ENCODE measurements at places on chromosomes 13 and 19.

GRCh38 chr13:24670174-24670573, 10.0 kb upstream of the ATP12A start:
- no peak for DNase-seq

GRCh38 chr19:35563207-35563829, at the start of gene ATP4A:
TSS of gene ATP4A (minus strand) at chr19:35563658. CDS start at chr19:35563629, 29 bp downstream.
- no peak for DNase-seq

DNA sequence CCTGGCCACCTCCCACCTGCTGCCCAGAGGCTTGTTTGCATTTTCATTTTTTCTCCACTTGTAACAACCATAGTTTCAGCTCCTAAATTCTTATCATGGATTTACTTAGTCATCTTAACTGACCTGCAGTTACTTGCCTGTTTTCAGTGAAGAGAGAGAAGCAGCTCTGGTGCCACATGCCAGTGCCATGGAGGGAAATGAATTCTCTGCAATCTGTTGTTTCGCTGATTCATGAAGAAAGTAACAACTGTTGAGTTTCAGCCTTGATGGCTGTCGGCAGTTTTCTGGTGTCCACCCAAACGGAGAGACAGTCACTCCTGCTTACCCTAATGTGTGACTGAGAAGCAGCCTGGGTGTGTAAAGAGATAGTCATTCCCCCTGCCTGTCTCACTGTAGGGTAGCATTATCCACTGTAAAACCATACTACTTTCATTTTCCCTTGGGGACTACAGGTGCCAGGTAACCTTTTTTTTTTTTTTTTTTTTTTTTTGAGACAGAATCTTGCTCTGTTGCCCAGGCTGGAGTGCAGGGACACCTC, 116.1 kb downstream of the DNAJC3 start:
- DNase-seq, result no peak

GRCh38 chr13:24272452-24273161, 36.8 kb upstream of the C1QTNF9 start:
- no peak for DNase-seq

DNA sequence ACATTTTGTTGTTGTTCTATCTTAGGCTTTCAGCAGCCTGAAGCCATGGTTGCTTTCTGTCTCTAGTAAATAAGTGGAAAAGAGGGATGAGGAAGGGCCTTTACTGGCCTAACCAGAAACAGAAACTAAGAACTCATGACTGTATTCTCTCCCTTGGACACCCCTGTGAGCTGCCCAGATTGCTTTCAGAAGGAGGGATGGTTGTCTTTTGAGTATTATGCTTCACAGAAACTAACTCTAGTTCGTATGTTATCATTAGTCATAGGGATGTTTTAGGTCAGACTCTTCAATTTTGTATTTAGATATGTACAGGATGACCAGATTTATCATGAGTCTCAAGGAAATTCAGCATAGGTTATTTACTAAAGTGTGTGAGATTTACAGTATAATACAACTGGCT, 17.5 kb downstream of the BORA start:
- DNase-seq, result no peak

GRCh38 chr13:109945206-109945960, 159.0 kb upstream of the IRS2 start:
- DNase-seq, result no peak

DNA sequence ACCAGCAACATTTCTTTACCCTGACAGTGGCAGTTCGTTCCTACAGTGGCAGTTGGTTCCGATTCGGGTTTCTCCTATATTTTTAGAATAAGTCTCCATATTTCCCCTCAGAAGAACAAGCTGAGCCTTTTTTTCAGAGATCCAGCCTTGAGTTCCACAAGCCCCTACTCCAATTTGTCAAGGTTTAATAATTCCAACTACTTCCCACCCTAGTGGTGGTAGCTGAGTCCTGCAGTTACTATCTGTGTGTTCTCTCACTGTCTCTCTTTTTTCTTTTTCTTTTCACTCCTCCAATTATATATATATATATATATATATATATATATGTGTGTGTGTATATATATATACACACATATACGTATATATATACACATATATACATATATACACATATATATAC, 1347.3 kb downstream of the PCDH9 start:
- no peak for DNase-seq

GRCh38 chr13:28379371-28380083, 115.4 kb downstream of the FLT1 start:
- no peak for DNase-seq

DNA sequence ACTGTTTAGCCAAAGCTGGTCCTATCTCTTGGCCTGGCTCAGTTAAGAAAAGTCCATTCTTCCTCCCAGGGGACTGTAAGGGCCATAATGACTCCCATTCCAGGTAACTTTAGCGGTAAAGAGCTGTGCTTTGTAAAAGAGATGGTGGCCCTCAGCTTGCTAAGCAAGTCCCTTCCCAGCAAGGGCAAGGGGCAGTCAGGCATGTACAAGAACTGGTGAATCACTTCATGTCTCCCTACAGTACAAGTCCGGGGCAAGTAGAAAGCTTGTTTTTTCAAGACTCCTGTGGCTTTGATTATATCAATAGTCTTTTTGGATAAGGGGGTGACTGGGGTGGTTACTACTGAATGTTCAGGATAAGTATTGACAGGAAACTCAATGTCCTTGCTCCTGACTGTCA, 88.9 kb downstream of the SLC25A15 start:
- DNase-seq, result no peak

GRCh38 chr19:23855676-23856075, 59.0 kb upstream of the ZNF726 start:
- DNase-seq, result no peak

- DNase-seq, result no peak
These were observed 28.6 kb downstream of the PAK4 start for GRCh38 chr19:39154100-39154628.

DNA sequence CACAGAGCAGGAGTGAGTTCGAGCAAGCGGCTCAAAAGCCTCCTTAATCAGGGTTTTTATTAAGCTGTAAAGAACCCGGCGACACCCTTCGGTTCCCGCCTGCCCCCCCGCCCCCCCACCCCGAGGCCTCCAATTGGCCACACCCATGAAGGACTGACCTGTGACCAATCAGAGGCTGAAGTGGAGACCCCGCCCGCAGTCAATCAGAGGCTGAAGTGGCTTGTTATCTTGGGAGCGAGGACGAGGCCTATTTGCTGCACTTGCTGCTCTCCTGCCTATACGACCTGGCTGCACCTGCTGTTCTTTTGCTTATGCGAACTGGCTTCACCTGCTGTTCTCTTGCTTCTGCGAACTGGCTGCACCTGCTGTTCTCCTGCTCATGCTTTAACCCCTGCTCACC, 844.9 kb downstream of the OLFM4 start:
- DNase-seq, result no peak

DNA sequence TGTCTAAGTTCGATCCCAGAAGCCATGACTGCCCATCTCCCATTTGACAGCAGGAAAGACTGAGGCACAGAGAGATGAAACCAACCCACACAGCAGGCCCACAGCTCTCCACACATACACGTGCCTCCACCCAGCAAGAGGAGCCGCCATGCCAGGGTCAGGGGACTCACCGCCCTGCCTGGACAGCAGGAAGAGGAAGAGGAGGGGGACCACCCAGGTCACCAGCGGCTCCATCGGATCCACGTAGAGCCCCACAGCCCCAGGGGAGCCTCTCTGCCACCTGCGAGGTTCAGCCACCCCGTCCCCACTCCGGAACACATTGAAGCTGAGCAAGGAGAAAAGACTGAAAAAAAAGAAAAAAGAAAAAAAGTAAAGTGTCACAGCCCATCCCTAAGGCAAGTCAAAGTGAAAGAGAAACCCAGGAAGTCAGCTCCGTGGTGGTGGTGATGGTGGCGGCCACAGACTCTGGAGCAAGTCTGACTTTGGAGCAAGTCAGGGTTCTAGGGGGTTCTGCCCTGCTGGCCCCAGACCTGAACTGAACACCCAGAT, at the start of gene IL12RB1:
Gene IL12RB1 (minus strand): TSS at position 345 of the 549 bp plus-strand sequence. CDS start 111 bp downstream, at position 234.
- DNase-seq, result no peak

DNA sequence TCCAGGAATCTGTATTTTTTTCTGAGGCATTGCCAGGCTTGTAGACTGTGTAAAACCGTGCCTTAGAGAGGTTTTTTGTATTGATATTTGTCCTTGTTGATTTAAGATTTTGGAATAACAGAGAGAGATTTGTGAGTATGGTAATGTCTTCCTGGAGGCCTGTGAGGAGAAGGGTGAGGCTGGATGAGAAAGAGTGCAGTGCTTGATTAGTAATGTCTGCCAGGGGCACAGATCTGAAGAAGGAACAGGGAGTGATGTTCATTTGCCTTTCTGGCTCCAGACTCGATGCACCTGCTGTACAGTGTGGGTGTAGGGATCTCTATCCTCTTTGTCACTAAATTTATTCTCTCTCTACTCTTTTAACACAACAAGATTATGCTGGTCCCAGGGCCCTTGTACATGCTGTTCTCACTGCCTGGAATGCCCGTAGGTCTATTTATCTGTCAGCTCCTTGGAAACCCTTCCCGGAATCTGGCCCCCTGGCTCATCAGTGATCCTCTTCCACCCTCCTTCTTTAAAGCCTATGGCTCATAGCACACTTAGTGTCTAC, 4.2 kb downstream of the FIZ1 start:
- DNase-seq, result no peak

DNA sequence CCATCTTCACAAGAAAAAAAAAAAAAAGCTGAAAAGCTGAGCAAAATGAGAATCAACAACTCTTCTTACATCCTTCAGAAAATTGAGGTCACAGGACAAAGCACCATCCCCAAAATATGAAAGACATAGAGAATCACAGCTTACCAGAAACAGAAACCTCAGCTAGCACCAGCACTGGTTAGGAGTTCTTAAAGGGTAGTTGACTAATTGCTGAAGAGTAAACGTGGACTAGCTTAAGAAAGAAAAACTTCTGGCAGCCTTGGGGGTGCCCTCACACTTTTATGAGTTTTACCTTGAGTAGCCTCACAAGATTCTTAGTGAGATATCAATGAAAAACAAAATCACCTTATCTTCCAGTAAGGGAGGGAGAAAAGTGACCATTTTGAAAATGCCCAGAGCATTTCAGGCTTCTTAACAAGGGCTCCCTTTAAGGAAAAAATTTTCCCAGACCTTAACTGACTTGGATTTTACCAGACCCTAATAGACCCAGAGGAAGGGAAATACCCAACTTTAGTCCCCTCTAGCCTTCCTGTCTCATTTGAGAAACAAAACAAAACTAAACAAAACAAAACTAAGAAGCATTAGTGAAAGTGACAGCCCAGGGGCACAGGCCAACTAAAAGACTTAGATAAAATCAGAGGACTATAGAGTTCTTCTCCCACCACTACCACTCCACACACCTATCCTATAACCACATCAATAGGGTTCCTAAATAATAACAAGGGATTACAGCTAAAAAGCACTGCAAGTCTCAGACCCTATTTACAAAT, 888.6 kb downstream of the DIAPH3 start:
- no peak for DNase-seq

DNA sequence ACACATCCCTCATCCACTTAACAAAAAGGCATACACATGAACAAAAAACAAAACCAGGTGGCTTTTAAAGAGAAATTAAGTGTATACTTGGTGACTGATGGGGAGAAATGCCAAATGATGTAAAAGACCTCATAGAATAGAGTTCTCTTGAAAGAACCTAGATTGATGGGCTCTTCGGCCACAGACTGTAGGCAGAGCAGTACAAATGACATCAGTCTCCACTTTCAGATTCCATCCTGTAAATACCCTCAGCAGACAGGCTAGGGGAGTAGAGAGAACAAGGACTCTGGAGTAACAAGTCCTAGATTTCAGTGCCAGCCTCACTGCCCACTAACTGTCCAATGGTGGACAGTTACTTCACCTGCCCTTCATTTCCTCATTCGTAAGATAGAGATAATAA, 203.8 kb downstream of the MZT1 start:
- DNase-seq, result no peak

DNA sequence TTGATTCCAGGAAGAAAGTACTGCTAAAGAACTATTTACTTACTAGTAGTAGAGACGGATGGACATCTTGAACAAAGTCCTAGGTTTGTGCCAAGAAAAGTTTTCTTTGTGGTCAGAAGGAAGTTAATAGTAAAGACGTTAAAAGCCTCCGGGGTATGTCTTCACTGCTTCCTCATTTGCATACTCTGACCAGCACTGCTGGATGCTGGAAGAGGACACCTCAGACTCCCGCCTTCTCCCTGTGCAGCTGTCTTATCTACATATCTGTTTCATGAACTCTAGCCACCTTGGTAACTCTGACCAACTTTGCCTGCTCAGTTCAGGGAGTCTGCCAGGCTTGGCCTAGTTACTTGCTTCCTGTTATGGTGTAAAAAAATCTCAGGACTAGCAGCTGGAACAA, 1109.1 kb upstream of the MIR17HG start:
- no peak for DNase-seq

GRCh38 chr13:113664751-113665596, 2.0 kb upstream of the GRK1 start:
- no peak for DNase-seq

GRCh38 chr19:30148039-30148790, 206.2 kb downstream of the URI1 start:
- DNase-seq, result no peak

GRCh38 chr13:52978989-52979388, 49.6 kb upstream of the OLFM4 start:
- no peak for DNase-seq

- no peak for DNase-seq
These were observed 482.1 kb downstream of the LIG4 start for GRCh38 chr13:107733276-107733675.

DNA sequence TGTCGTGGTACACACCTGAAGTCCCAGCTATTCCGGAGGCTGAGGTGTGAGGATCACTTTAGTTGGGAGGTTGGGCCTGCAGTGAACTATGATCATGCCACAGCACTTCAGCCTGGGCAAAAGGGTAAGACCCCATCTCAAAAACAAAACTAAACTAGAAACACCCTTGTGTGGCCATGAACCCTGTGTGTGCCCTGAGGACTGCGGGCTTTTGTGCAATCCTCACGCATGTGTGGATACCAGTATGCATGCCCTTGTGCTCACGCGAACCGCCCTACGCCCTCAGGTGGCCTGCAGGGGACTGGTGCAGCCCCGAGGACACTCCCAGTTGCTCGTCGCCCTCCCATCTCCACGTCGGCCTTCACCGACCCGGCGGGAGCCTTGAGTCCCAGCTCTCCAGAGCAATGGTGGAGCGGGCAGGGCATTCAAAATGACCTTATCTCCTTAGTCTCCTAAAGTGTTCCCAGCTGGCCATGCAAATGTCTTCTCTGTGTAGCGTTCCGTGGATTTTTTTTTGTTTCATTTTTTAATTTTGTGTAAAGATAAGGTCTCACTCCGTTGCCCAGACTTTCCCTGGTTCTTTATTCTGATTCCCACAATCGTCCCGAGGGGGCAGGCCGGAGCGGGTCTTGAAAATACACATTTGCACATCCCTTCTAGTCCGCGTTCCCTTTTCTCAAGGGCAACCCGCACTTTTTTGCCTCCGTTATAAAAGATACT, 868 bp upstream of the EGLN2 start:
- no peak for DNase-seq

GRCh38 chr19:3851254-3852176, 17.3 kb downstream of the ZFR2 start:
- DNase-seq, result no peak

DNA sequence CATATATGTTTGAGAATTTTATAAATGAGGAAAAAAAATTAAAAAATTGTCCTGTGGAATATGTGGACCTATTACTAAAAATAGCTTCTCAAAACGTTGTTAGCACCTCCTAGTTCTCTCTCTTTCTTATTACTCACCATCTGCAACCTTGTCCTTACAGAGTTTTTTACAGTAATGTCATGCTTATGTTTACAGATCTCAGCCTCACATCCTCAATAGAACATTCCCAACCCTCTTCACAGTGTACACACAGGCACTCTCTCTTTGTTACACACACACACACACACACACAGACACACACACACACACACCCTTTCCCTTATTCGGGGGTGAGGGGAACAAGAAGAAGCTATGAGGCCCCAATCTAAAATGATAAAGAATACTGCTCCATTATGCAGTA, 197.7 kb downstream of the SLITRK6 start:
- no peak for DNase-seq

GRCh38 chr19:10552510-10553053, 8.9 kb downstream of the ATG4D start:
- no peak for DNase-seq
